ENCODE measurements at places on chromosomes 16 and 17.

DNA sequence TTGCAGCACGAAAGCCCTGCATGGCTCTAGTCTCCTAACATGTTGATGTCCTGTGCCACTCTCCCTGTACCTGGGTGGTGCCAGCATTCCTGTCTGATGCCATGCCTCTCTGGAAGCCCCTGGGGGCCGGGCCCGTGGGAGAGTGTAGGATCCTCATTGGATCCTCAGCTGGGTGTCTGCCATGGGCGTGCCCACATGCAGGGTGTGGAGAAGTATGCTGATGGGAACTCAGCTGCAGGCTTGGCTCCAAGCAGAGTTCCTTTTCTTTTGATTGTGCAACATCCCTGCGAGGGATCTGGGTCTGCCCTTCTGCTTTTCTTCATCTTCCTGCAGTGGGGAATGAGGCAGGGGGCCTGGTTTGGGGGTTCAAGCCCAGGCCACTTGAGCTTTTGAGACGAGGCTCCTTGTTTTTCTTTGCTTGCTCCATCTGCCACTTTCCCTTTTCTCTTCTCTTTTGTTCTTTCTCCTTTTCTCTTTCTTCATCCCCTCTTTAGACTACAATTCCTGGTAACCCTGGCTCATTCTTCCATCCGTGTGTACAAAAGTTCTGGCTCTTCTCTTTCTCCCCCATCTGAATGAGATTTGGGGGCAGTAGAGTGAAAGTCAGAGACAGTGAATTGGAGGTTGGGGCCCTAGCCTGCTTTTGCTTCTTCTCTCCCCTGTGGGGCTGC is 32.9 kb downstream of the KSR1 start:
- no peak for DNase-seq

DNA sequence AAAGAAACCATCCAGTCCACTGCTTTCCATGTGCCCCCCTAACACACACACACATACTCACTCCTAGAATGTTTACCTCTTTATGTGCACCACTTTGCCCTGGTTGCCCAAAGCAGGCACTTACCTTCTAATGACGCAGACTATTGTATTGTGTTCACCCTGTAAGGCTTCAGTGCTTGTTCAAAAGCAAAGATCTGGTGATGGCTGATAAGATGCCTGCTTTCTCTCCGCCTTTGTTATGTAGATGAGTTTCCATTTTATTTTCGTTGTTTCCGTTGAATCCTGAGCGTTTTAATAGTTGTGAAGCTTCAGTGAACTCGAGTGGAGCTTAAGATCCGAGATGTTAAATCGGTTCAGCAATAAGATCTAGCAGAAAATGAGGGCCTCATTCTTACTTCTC is 452.7 kb downstream of the TMEM114 start:
- no peak for DNase-seq

DNA sequence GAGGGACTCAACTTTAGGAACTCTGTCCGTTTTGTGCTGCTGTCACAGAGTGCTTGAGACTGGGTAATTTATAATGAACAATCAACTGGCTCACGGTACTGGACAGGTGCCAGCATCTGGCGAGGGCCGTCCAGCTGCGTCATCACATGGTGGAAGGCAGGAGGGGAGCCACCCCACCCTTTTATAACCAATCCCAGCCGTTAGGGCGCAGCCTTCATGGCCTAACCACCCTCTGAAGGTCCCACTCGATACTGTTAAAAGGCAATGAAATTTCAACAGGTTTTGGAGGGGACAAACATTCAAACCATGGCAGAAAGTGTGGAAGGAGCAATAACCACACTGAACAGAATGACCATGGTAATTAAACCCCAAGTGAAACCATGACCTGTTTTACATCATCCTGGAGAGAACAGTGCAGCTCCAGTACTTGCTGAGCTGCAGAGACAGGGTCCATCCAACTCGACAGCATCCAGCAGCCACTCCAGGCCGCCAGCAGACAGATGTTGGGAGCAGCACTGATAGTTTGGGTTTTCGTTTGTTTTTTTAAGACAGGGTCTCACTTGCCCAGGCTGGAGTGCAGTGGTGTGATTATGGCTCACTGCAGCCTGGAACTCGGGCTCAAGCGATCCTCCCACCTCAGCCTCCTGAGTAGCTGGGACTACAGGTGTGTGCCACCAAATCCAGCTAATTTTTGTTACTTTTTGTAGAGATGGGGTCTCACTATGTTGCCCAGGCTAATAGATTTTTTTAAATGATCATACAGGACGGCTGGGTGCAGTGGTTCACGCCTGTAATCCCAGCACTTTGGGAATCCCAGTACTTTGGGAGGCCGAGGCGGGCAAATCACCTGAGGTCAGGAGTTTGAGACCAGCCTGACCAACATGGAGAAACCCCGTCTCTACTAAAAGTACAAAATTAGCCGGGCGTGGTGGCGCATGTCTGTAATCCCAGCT is 11.0 kb downstream of the CHMP6 start:
- peak; percentile 48 for DNase-seq

DNA sequence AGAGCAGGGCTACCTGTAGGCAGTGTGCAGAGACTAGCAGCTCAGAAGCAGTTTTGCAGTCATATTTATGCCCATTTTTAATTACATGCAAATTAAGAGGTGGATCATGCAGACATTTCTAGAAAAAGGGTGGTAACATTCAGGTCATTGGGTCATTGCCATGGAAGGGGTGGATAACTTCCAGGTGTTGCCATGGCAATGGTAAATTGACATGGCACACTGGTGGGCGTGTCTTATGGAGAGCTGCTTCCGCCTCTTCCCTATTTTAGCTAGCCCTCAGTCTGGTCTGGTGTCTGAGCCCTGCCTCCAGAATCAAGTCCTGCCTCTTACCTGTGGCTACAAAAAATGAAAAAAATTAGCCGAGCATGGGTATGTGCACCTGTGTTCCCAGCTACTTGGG is 2.8 kb upstream of the DNAI2 start:
- no peak for DNase-seq

DNA sequence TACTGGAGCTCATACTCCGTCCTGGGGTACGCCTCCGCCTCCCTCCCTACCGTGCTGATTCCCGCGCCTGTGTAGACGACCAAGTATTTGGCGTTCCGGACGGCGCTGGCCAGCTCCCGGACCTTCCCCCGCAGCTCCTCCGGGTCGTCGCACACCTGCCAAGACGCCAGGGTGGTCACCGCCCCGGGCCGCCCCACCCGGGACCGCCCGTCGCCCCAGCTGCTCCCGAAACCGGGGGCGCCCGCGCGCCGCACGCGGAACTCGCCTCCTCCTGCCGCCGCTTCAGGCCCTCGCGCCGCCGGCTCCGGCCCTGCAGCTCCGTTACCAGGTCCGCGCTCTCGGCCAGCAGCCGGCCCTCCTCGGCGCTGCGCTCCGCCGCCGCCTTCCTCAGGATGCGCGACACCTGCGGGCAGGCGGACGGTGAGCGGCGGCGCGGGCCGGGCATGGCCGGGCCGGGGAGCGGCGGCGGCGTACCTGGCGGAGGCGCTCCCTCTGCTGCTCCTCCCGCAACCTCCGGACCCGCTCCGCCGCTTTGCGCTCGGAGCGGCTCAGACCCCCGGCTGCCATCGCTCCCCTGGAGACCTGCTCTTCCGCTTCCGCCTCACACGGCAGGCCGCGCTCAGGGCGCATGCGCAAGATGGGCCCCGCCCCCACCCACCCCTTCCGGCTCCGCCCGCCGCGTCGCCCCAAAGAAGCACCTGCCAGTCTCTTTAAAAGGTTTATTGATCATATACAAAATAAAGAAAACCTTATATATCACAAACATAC is at the start of gene SIRT7:
Gene SIRT7, minus strand, starts transcription at position 612 of the 768 bp plus-strand sequence. Its CDS starts 45 bp downstream, at position 567.
- DNase-seq: peak; percentile 63

DNA sequence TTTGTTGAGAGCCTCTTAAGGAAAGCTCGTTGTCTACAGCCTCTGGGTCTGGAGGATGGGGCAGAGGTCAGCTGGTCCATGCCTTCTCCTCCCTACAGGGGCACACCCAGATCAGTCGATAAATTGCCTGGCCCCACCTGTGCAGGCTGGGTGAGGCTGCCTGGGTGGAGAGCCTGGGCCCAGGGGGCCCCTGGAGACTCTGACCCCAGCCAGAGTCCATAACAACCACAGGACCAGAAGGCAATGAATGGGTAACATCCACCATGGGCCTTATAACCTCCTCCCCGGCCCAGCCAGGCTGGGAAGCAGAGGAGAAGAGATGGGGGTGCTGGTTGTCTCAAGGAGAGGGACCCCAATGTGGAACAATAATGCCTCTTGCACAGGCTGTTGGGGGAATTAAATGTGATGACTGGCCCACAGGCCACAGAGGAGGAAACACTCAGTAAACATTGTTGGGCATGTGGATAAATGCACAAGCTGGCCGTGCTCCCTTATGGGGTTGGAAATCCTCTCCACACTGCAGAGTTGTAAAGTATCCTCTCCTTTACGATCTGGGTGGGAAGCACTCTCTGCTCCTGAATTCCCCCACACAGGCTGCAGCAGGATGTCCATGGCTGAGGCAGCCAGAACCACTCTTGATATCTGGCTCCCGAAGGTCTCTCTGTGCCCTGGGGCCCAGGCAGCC is 56.7 kb upstream of the TOB1 start:
- no peak for DNase-seq

GRCh38 chr16:56891685-56892084 is 26.7 kb downstream of the SLC12A3 start:
- no peak for DNase-seq

- DNase-seq: peak; percentile 37
Measured at GRCh38 chr17:74493331-74493833, 26.9 kb downstream of the CD300A start.

DNA sequence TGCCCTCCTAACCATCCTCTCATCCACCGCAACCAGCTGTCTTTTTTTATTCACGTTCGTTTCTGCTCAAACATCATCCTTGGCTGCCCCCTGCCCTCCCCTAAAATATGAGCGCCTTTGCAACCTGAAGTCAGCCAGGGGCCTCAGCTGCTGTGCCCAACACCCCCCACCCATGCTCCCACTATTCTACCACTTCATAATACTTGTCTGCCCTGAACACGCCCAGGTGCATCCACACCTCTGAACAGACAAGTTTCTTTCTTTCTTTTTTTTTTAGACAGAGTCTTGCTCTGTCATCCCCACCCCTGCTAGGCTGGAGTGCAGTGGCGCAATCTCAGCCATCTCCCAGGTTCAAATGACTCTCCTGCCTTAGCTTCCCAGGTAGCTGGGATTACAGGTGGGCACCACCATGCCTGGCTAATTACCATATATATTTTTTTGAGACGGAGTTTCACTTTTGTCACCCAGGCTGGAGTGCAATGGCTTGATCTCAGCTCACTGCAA is 26.9 kb downstream of the CEP295NL start:
- no peak for DNase-seq

- peak; percentile 89 for DNase-seq
Measured at GRCh38 chr16:31113121-31114120, 4.0 kb upstream of the KAT8 start.

DNA sequence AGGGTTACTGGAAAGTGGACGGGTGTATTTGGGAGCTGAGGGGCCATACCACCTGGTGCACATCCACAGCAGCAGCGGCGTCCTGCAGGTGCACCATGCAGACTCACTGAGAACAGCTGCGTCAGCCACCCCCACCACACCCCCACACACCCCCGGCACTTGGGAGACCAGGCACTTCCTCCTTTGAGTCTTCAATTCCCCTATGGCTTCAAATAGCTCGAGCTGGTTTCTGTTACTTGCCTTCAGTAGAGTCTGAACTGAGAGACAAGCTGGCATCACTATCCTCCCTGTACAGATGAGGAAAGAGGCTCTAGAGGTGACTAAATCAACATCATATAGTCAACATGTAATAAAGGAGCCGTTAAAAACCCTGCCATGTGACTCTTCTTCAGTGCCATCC is 15.4 kb downstream of the CUEDC1 start:
- DNase-seq: no peak

DNA sequence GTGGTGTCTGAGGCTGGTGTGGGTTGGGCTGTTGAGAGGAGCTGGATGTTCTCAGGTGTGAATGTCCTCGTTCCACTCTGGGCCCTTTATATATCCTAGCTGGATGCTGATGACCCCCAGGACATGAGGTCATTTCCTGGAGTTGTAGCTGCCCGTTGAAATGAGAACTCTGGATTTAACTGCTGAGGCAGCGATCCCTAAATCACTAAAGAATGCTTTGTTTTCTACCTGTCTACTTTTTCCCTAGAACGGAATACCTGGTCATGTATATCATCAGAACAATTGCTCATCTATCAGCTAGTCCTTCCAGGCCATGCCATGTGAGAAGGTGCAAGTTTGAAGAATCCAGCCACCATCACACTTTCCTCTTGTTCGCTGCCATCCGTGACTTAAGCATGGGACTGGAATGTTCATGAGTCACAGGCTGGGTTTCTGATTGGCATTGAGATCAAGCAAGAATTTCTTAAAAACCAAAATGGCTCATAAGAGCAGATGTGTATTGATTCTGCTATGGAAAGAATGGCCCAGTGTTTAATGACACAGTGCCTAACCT is at the start of gene KRTAP2-3:
Gene KRTAP2-3, minus strand, starts transcription at position 63 of the 553 bp plus-strand sequence. CDS start 64 bp downstream, outside the sequence.
- peak; percentile 97 for DNase-seq

DNA sequence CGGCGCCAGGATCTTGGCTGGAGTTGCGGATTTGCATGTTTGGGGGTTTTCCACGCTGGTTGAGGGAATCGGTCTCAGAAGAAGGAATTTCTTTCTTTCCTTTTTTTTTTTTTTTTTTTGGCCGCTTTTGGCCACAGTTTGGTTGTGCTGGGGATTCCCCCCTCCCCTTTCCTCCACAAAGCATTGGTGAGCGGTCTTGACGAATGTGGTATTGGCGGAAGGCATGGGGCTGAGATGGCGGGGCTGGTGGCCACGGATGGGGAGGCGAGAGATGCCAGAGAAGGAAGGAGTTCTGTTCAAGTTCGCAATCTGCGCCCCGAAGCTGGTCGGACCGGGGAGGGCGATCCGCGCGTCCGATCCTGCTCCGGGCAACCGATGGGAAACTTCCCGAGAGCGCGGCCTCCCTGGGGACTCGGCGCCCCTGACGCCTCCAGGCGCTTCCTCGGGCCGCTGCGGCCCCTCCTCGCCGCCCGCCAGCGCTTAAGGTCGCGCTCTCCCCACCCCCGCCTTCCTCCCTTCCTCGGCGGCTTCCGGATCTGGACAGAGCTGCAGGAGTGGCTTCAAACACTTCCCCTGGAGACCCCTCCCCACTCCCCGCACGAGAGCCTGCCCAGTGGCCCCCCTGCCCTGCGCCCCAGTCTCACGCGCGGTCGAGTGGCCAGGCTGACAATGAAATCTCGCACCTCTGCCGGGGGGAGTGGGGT is 43.2 kb downstream of the RAI1 start:
- no peak for DNase-seq

DNA sequence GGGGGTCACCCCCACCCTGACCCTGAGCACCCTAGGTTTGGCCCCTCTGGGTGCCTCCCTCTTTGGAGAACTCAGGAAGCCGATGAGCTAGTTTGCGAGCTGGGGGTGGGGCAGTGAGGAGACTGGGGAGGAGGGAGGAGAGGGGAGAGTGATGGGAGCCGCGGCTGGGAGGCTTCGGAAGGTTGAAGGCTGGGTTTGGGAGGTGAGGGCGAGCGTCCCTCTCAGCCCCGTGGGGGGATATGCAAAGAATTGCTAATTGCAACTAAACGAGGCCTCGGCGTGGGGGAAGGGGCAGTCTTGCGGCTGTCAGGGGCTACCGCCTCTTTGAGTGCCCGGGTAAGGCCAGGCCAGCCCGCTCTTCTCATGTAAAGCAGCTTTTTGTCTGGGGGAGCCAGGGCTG is 17.6 kb upstream of the FZD2 start:
- DNase-seq: no peak

All from RCC 7860 (cell line).